Nephron progenitor cell (in vitro differentiated cells): ENCODE measurements at places on chromosomes 3 and 15.

DNA sequence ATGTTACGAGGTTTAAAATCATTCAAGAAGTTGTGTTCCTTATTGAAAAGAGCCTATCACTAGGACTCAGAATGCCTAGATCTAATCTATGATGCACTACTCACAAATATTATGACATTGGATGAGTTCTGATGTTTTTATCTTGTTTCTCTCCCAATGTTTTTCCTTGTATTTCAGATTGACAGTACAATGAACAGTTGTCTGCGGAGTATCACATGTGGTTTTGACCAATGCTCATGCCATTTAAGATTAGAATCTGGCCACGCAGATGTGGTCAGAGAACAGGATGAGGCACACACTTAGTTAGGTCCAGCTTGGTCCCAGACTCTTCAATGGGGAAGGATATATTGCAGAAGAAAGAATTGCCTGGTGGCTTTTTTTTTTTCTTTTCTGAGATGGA, 25.6 kb upstream of the CCDC50 start:
- H3K4me1 ChIP-seq = peaks cover 34% of the 10 kb centered on the region
- H3K27me3 ChIP-seq = peaks cover 3% of the 10 kb centered on the region
- H3K36me3 ChIP-seq = no peaks in the 10 kb centered on the region
- no peak for DNase-seq
- no peak overlapping the region for H3K27ac ChIP-seq
- no peak overlapping the region for H3K4me3 ChIP-seq

DNA sequence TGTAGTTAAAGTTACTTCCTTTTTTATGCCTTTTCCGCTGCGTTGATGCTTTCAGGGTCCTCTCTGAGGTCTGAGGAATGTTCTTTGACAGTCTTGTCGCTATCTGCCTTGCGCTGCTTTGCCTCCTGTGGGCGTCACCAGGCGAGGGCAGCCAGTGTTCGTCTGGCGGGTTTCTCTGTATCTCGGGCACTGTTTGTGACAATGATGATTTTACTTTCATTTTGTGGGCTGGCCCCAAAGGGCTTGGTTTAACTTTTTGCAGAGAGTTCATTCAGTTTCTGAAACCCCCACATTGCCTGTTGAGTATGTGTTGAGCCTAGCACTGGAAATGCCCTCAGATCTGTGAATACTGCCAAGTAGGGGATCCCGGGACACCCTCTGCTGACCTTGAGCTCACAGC, 24.6 kb upstream of the SACM1L start:
- H3K27me3 ChIP-seq = no peaks in the 10 kb centered on the region
- H3K4me1 ChIP-seq = no peaks in the 10 kb centered on the region
- H3K27ac ChIP-seq = no peak overlapping the region
- DNase-seq = no peak
- no peak overlapping the region for H3K4me3 ChIP-seq

- no peaks in the 10 kb centered on the region for H3K27me3 ChIP-seq
- DNase-seq = no peak
- no peak overlapping the region for H3K4me3 ChIP-seq
Observed at GRCh38 chr15:32944431-32944830, 226.6 kb downstream of the GREM1 start.

DNA sequence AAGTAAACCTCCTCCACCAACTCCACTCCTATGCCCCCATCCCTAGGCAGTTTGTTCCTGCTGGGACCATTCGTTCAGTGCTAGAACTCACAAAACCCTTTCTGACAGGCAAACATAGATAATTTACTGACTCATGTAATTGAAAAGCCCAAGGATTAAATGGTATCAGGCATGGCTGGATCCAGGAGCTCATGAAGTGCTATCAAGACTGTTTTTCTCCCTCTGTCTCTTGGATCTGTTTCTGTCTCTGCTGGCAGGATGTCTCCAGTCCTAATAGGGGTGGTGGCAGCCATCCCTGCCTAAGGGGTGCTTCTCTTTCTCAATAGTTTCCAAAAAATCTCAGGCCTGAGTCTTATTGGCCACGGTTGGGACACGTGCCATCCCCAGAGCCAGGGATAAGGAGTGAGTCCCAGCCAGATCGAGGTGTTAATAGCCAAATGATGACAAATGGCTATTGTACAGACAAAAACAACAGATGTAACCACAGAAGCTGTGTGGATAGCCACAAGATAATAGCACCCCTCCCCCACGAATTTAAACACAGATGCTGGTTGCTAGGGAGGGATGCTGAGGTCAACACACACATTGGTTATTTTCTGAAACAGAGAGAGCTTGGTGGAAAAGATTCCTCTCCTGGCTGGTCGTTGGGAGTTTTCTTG, 168.6 kb downstream of the SHQ1 start:
- peaks cover 4% of the 10 kb centered on the region for H3K36me3 ChIP-seq
- no peak overlapping the region for H3K27ac ChIP-seq
- DNase-seq = no peak
- H3K4me3 ChIP-seq = no peak overlapping the region
- peaks cover 53% of the 10 kb centered on the region for H3K4me1 ChIP-seq

GRCh38 chr15:101060576-101061551, 141.7 kb downstream of the LRRK1 start:
- H3K4me1 ChIP-seq = peaks cover 46% of the 10 kb centered on the region
- DNase-seq = no peak
- peaks cover 11% of the 10 kb centered on the region for H3K27me3 ChIP-seq

DNA sequence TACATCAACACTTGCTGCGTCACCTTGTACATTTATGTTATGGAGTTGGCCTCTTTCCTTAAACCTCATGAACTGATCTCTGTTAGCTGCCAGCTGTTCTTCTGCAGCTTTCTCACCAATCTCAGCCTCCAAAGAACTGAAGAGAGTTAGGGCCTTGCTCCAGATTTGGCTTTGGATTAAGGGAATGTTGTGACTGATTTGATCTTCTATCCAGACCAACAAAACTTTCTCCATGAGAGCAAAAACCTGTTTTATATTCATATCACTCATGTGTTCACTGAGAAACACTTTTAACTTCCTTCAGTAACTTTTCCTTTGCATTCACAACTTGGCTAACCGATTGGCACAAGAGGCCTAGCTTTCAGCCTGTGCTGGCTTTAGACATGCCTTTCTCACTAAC, 1156.0 kb upstream of the CADM2 start:
- no peak overlapping the region for H3K4me3 ChIP-seq
- no peaks in the 10 kb centered on the region for H3K36me3 ChIP-seq
- DNase-seq = no peak
